ENCODE measurements at places on chromosomes 7 and 10. TPM values are rescaled to one million over a fixed set of nuclear protein-coding genes. Genes with fewer than 3 reads are reported as not detected.

Gene DHX32
- total RNA-seq: 33.2 TPM

- H3K4me3 ChIP-seq: no peak overlapping the region
- H3K36me3 ChIP-seq: no peaks in the 10 kb centered on the region
- H3K27ac ChIP-seq: no peak overlapping the region
- H3K4me1 ChIP-seq: no peaks in the 10 kb centered on the region
- DNase-seq: no peak
Observed at GRCh38 chr10:44512431-44513022, 127.6 kb upstream of the CXCL12 start.

GRCh38 chr7:22295402-22296264 lies 61.3 kb downstream of the RAPGEF5 start:
- no peaks in the 10 kb centered on the region for H3K36me3 ChIP-seq
- no peaks in the 10 kb centered on the region for H3K4me1 ChIP-seq
- no peak overlapping the region for H3K27ac ChIP-seq
- no peaks in the 10 kb centered on the region for H3K27me3 ChIP-seq

GRCh38 chr7:2525658-2526630 lies 6.4 kb downstream of the LFNG start:
- no peak for DNase-seq
- no peaks in the 10 kb centered on the region for H3K4me1 ChIP-seq
- H3K4me3 ChIP-seq: no peak overlapping the region
- H3K36me3 ChIP-seq: no peaks in the 10 kb centered on the region

- no peaks in the 10 kb centered on the region for H3K36me3 ChIP-seq
- DNase-seq: no peak
- no peaks in the 10 kb centered on the region for H3K27me3 ChIP-seq
- no peaks in the 10 kb centered on the region for H3K4me1 ChIP-seq
- no peak overlapping the region for H3K27ac ChIP-seq
Observed at GRCh38 chr7:144596953-144597352, 193.5 kb upstream of the NOBOX start.

GRCh38 chr10:18303851-18304801 lies 163.9 kb downstream of the CACNB2 start:
- no peak overlapping the region for H3K27ac ChIP-seq
- no peaks in the 10 kb centered on the region for H3K4me1 ChIP-seq
- DNase-seq: no peak
- H3K27me3 ChIP-seq: no peaks in the 10 kb centered on the region
